Esophagus squamous epithelium (tissue), 5 donors: ENCODE measurements at places on chromosomes 5 and 9.

DNA sequence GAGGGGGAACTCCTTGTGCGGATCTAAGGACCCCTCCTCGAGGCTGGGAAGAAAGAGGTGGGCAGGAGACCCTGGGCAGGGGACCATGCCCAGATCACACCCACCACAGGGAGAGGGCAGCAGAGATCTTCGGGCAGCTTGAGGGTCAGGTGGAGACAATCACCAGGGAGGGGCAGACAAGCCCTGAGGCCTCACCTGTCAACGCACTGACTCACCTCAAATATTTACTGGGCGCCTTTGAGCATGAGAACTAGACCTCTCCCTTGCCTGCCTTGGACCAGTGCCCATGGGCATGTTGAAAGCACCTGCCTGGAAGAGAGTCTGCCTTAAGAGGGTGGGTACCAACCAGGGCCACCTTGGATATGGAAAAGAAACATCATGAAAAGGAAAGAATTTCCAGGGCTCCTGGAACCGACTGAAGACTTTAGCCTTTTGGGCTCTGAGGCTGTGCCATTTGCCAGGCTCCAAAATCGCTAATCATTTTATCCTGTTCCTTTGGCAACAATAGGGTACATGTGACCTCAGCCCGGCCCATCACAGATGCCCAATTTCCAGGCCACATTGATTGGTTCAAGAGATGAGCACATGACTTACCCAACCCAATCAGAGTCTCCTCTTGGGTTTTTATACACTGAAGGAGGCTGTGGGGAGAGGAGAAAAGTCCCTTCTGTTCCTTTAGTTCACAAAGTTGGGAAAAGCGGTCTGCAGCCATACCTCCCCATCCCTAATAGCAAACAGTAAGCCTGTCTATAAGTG, 10.4 kb upstream of the SPINK4 start:
- DNase-seq = no peak

DNA sequence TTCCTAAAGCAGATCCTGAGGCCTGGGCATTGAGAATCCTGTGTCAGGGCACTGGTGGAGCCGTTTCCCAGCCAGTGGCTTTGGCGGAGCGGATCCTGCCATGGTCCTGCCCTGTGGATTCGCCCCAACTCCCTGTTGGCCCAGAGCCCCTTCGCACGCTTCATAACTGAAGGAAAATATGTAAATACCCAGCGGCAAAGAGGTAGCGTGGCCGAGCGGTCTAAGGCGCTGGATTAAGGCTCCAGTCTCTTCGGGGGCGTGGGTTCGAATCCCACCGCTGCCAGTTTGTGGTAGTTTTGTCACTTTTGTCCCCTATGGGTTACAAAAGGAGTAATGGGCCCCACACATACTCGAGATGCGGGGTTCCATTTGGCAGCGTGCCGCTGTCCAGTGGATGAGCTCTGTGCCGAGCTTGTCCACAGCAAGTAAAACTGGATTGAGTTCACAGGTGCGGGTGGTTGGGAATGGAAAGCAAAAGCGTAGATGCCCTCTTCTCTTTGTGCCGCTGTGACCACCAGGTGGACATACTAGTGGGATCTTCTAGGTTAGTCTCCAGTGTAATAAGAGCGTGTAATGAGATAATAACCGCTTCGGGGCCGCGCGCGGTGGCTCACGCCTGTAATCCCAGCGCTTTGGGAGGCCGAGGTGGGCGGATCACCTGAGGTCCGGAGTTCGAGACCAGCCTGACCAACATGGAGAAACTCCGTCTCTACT, 17.3 kb downstream of the TRIM7 start:
- DNase-seq = no peak

- no peak for DNase-seq
Measured at GRCh38 chr9:110742741-110743371, 74.3 kb downstream of the MUSK start.

- DNase-seq = no peak
Measured at GRCh38 chr5:158421319-158421718, 562.4 kb upstream of the CLINT1 start.

DNA sequence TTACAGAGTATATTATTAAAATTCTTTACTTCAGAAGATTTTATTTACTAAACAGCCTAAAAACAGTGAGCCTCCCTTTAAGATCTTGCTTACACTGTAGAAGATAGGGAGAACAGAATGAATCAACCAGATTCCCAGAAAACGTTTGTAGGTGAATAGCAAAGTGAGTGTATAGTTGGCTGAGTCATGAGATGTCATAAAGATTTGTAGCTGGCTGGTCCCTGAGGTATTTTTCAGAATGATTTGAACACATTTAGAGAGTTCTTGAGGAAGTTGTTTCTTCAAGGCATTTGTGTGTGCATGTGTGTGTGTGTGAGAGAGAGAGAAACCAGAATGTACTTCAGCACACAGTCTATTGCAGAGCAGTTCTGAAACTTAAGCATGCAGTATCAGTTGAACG, 159.4 kb upstream of the PRR16 start:
- no peak for DNase-seq

DNA sequence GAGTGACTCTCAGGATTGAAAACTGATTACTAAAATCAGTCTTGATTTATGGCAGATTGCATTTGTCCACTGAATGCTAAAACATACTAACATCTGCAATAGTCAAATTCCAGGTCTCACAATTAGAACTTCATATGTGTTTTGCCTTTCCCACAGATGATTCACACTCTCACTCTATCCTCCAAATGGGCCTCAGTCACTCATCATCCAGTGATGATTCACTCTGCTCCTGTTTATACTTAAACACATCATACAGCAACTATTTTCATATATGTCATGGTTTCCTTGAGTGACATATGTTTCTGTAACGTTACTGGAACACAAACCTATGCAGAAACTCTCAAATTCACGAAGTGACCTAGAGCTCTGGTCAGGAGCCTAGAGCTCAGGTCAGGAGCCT, 512.9 kb downstream of the HINT1 start:
- no peak for DNase-seq

DNA sequence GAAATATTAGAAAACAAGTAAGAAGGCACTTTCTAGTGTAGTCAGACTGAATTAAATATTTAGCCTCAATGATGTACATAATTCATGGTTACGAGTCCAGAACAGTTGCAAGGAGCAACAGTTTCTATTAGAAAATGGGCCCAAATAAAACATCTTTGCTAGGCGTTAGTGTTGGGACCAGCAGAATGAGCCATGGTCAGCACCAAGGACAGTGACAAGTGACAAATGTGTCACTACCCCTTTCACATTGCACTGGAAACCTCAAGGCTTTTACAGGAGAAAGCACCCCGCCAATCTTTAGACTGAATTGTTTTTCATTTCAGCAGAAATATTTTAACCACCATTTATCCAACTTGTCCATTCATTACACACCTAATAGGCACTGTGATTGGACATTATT, 301.3 kb upstream of the ADCY2 start:
- no peak for DNase-seq
